ENCODE measurements at places on chromosomes 2 and 18.

GRCh38 chr18:22741318-22741717 is 191.8 kb upstream of the RBBP8 start:
- H3K27ac ChIP-seq, result no peak overlapping the region
- H3K36me3 ChIP-seq, result no peaks in the 10 kb centered on the region
- no peaks in the 10 kb centered on the region for H3K4me1 ChIP-seq
- DNase-seq, result no peak
- no peak overlapping the region for H3K4me3 ChIP-seq

GRCh38 chr2:227759411-227760118 is 13.9 kb downstream of the SCYGR8 start:
- no peak overlapping the region for H3K4me3 ChIP-seq
- peak overlapping the region; percentile 23 for H3K27ac ChIP-seq
- H3K27me3 ChIP-seq, result no peaks in the 10 kb centered on the region
- DNase-seq, result peak; percentile 58
- H3K36me3 ChIP-seq, result no peaks in the 10 kb centered on the region
- peaks cover 11% of the 10 kb centered on the region for H3K4me1 ChIP-seq

DNA sequence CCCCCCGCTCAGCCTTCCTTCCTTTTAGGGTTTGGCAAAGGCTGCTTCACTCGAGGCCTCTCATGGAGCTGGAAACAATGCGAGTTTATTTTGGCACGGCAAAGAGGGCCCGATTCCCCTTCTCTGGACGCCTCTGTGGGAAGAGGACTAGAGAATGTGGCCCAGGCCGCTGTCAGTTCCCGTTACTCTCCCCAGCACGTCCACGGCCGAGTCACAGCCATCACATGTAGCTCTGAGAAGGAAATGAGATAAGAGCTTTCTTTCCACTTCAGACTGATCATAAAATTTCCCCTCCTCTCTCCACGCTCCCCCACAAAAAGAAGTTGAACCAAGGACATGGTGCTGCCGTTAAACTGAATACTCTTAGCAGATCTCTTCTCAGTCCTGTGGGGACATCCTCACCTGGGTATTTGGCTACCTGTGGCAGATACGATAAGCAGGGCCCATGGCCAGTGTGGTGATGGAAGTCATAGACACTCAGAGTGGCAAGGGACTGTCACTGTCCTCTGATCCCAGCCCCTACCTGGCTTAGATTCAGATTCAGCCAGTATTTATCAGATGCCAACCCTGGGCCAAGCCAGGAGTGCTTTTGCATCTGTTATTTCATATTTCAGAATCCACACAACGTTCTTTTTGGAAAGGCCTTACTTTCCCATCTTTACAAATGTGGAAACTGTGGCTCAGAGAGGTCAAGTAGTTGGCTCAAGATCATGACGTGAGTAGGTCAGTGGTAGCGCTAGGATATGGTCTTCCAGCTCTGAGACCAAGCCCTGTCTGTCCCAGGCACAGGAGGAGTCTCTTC is 101.2 kb downstream of the MCFD2 start:
- H3K27ac ChIP-seq, result no peak overlapping the region
- H3K4me1 ChIP-seq, result peaks cover 7% of the 10 kb centered on the region
- no peak overlapping the region for H3K4me3 ChIP-seq
- no peaks in the 10 kb centered on the region for H3K36me3 ChIP-seq

DNA sequence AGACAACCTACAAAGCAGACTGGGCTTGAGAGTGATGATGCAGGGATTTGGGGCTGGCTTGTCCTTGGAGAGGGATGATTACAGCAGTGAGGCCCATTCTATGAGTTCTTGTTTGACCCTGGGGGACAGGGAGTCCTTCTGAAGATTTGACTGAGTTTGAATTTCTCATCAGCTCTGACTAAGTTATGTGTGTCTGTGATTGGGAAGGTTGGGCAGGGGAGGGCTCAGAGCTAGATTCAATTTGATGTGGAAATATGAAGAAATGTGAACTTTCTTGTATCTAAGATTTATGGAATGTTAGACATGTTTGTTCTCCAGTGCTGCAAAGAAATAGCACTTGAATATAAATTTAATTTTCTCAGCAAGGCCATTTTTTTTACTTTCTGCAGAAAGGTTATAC is 19.9 kb upstream of the IL1R2 start:
- peaks cover 33% of the 10 kb centered on the region for H3K4me1 ChIP-seq
- H3K4me3 ChIP-seq, result no peak overlapping the region
- no peaks in the 10 kb centered on the region for H3K27me3 ChIP-seq
- peak overlapping the region; percentile 55 for H3K27ac ChIP-seq

- no peak overlapping the region for H3K27ac ChIP-seq
- no peaks in the 10 kb centered on the region for H3K36me3 ChIP-seq
- peaks cover 16% of the 10 kb centered on the region for H3K27me3 ChIP-seq
- no peak for DNase-seq
- no peaks in the 10 kb centered on the region for H3K4me1 ChIP-seq
Observed at GRCh38 chr18:79642626-79643025, 37.0 kb upstream of the CTDP1 start.

GRCh38 chr2:43169099-43169945 is 57.1 kb downstream of the ZFP36L2 start:
- peaks cover 20% of the 10 kb centered on the region for H3K4me1 ChIP-seq
- peak; percentile 62 for DNase-seq
- no peak overlapping the region for H3K4me3 ChIP-seq
- peak overlapping the region; percentile 82 for H3K27ac ChIP-seq
- no peaks in the 10 kb centered on the region for H3K27me3 ChIP-seq

DNA sequence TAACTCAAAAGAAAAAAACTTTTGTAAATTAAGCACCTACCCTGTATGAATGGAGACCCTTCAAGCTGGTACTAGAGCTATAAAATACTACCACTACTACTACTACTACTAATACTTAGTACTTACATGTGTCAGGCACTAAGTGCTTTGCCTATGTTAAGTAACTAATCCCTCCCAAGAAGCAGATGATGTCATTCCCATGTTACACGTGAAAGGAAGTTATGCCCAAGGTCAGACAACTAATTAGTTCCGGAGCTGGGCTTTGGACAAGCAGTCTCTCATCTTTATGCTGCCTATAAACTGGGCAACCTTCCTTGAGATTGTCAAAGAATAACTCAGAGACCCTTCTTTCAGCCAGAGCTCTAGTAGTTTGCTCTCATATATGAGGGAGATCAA is 13.9 kb upstream of the ATP6V1B1 start:
- DNase-seq, result no peak
- no peak overlapping the region for H3K4me3 ChIP-seq
- no peaks in the 10 kb centered on the region for H3K36me3 ChIP-seq
- H3K4me1 ChIP-seq, result no peaks in the 10 kb centered on the region

DNA sequence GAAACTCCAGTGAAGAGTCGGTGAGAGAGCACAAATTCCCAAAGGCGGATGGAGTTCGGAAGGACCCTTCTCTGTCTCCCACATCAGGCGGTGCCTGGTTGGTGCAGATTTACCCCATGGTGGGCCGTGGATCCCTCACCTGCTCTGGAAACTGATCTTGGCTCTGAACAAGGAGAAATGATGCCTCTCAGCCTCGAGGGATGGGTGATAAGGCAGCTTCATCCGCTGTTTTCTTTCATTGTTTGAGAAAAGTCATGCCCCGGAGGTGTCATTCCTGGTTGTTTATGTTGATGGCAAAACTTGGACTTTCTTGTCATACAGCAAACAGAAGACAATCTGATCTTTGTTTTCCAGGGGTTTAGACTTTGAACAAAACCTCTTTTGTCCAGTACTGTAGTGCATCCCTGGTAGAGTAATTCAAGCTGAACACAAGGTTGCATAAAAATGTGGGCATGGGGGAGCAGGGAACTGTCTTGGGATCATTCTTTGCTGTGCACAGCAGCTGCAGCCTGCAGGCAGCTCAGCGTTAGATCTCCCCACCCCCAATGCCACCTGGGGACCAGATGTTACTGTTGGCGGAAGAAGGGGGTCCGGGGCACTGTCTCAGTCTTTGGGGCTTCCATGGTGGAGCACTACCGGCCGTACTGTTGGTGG is 81.3 kb downstream of the NFATC1 start:
- DNase-seq, result no peak
- H3K4me1 ChIP-seq, result no peaks in the 10 kb centered on the region
- H3K27me3 ChIP-seq, result no peaks in the 10 kb centered on the region
- no peaks in the 10 kb centered on the region for H3K36me3 ChIP-seq
- H3K27ac ChIP-seq, result no peak overlapping the region
- H3K4me3 ChIP-seq, result no peak overlapping the region

GRCh38 chr2:196925051-196925767 is 1.3 kb downstream of the PGAP1 start:
- peaks cover 7% of the 10 kb centered on the region for H3K4me1 ChIP-seq
- H3K36me3 ChIP-seq, result no peaks in the 10 kb centered on the region
- no peak for DNase-seq
- peak overlapping the region; percentile 94 for H3K4me3 ChIP-seq
- H3K27me3 ChIP-seq, result no peaks in the 10 kb centered on the region

- H3K27me3 ChIP-seq, result peaks cover 16% of the 10 kb centered on the region
- no peak overlapping the region for H3K4me3 ChIP-seq
- no peak overlapping the region for H3K27ac ChIP-seq
- H3K4me1 ChIP-seq, result peaks cover 24% of the 10 kb centered on the region
- DNase-seq, result no peak
- no peaks in the 10 kb centered on the region for H3K36me3 ChIP-seq
Observed at GRCh38 chr2:241888641-241889040, 19.1 kb downstream of the RTP5 start.

Data from keratinocyte (primary cell).